Fibroblast of skin of left biceps (primary cell): ENCODE measurements at places on chromosomes 7 and 10.

DNA sequence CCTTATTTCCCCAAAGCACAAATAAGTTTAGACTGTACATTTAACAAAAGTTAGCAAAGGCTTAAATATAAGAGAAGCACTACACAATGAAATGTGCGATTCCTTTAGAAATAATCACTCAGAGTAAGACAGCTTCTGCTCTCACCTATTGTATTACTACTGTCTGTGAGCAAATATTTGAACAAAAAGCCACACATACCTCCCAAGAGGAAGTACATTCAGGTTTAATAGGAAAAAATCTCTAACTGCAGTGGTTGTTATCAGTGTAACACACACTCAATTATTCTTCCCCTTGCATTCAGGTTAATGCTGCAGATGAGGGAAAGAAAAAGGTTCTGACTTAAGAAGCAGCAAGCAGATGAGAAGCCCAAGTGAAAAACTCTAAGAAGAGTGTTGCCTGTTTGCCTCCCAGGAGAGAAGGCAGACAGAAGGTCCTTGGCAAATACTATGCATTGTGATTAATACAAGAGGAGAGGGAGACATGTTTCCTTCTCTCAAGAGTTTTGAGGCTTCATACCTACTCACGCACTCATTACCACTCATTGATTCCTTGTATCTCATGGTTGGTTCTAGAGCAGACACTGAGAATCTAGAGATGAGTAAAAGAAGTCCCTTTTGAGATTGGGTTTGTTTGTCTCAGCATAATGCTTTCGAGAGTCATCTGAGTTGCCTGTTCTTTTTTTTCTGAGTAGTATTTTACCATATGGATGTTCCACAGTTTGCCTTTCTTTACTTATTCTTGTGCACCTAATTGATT, 13.6 kb downstream of the GIMAP4 start:
- DNase-seq, result no peak

- DNase-seq, result no peak
Measured at GRCh38 chr10:14325325-14325955, 5.3 kb downstream of the FRMD4A start.

GRCh38 chr7:47978790-47979144, 648 bp downstream of the HUS1 start:
- DNase-seq, result no peak

DNA sequence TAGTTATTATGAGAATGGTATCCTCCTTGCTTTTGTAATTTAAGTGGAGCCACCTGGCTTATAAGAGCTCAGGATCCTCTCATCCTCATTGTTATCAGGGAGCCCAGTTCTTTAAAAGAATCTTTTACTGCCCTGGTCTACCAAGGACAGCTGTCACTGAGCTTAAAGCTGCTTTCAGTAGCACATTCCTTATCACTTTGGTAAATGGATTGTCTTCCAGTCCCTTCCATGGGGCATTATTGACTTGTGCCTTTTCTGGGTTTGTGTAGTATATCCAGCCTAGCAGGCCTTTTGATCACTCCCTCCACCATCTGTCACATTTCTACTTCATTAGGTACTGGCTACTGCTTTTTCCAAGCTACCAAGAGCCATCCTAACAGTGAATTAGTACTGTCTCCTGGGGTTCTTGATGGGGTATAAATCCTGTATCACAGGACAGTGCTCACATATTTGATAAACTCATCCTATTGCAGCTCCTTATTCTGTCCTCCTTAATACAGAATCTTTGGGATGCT, 208.9 kb downstream of the TMEM26 start:
- DNase-seq, result no peak

- DNase-seq, result no peak
Measured at GRCh38 chr7:130481898-130482297, 10.0 kb upstream of the MEST start.

GRCh38 chr7:26193432-26194207, 6.9 kb downstream of the HNRNPA2B1 start:
- DNase-seq, result no peak

GRCh38 chr7:134660242-134660785, 13.7 kb downstream of the BPGM start:
- DNase-seq, result no peak

DNA sequence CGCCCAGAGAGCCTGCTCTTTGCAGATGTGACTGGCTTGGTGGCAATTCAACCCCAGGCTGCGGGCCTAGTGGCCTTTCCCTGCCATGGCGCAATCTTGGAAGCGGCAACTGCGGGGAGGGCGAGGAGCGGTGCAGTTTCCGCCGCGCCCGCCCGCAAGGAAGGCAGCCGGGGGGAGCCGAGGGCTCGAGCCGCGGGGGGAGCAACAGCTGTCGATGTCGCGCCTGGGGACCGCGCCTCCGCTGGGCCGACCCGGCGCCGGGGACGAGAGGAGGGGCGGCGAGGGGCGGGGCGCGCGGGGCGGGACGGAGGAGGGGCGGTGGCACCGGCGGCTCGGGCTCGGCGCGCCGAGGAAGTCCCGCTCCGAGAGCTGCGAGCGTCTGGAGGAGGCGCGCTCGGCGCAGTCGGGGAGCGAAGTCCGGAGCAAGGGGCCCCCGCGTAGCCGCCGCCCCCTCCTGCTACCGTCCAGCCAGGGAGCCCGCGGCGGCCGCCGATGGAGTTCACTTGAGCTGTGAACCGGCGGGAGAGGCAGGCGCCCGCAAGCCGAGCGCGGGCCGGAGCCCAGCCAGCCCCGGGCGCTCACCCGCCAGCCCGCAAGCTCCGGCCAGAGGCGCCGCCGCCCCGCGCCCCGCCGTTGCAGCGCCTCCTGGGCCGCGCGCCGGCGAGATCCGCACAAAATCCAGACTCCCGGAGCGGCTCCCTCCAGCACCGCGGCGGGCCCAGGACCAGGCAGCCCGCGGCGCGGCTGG, 438.1 kb upstream of the GALNT17 start:
- no peak for DNase-seq

DNA sequence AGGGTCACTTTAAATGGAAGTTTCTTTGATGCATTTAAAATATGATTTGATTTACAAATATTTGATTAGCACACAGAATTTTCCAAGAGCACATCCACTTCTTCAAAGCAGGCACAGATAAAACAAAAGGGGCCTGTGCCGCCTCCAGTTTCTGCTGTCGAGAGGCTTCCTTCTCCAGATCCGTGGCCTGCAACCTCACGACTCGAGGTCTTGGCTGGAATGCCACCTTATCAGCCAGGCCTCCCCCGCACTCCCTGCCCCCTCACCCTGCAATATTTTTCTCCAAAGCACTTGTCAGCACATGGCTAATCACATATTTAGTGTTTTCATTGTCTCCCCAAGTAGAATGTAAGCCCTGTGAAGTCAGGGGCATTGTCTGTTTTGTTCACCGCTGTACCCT, 12.5 kb downstream of the PYROXD2 start:
- DNase-seq, result no peak

DNA sequence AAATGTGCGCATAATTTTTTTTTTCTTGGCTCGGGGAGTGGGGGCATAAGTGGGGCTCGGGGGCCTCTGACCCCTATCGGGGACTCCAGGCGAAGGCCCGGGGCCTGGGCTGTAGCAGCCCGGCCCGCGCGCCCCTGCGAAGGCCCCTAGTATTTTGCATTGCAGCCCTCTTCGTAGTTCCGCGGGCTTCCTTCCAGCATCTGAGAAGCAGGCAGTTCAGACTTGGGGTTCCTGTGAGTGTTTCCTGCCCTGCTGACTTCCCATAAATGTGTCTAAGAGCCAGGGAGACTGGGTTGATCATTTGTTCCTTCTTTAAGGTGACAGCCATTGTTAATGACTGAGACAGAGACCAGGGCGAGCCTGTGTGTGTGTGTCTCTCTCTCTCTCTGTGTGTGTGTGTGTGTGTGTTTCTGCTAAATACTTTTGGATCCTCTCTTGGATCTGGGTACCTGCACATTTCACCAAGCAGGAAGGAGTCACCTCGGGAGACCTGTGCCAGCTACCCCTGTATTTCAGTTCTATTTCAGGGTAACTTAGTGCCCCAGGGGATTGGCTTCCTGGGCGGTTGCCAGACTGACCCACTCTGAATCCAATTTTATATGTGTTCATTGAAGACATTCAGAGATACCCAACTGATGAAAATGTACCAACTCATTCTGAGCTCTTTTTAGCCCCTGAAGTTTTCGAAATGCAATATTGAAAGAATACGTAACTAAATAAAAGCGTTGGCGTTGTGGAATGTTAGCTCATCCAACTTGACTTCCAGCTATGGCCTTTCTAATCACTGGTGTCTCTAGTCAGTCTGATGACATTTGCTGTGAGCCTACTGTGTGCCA, 805 bp downstream of the MSRB2 start:
- DNase-seq, result peak; percentile 33

DNA sequence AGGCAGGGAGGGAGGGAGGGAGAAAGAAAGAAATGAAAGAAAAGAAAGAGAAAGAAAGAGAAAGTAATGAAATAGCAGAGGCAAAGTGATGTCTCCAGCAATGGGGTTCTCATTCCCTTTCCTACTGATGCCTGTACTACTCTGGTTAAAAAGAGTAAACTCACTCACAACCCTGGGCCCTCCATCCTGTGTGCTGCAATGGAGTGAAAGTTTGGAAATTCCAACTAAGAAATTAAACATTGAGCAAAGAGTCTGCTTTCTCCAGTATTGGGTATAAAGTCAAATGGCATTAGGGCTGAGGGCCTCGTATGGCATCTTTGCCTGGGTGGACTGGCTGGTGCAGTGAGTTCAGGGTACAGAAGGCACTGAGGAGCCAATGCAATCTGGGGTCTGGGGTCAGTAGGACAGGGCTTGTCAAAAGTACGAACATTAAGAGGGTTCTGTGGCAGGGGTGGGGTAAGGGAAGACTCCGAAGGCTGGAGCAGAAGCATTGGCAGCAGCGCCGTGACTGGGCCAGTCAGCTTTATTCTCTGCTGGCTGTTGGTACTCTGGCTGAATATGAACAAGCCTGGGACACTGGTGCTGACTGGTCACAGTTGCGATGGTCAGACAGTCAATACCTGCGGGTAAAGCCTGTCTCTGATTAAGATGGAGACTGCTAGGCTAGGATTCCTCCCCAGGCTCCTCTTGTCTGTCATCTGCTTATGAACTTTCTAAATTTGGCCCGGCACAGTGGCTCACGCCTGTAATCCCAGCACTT, 24.1 kb upstream of the TNS3 start:
- no peak for DNase-seq

DNA sequence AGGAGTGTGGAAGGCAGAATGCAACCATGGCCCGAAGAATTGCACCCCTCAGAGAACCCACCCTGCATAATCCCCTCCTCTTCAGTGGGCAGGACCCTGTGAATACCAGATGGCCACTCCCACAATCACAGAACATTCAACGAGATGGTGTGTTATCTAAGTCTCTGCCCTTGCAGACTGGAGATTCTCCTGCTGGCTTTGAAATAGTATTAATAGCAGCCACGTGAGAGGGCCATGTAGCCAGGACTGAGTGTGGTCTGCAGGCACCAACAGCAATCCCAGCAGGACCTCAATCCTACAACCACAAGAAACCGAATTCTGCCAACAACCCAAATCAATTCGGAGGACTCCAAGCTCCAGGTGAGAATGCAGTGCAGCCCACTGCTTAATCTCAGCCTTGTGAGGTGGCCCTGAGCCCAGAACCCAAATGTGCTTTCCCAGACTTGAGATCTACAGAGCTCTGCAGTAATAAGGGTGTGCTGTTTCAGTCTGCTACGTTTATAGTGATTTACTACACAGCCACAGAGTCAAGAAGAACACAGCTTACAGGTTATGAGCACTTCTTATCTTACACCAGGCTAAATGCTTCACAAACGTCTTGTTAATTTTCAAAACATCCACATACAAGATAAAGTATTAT, 72.1 kb downstream of the VOPP1 start:
- no peak for DNase-seq

- DNase-seq, result no peak
Measured at GRCh38 chr7:132519936-132520335, 56.3 kb downstream of the PLXNA4 start.

- no peak for DNase-seq
Measured at GRCh38 chr7:48312151-48312550, 140.9 kb downstream of the ABCA13 start.

GRCh38 chr7:43612599-43613589, 30.0 kb downstream of the STK17A start:
- DNase-seq, result peak; percentile 37

DNA sequence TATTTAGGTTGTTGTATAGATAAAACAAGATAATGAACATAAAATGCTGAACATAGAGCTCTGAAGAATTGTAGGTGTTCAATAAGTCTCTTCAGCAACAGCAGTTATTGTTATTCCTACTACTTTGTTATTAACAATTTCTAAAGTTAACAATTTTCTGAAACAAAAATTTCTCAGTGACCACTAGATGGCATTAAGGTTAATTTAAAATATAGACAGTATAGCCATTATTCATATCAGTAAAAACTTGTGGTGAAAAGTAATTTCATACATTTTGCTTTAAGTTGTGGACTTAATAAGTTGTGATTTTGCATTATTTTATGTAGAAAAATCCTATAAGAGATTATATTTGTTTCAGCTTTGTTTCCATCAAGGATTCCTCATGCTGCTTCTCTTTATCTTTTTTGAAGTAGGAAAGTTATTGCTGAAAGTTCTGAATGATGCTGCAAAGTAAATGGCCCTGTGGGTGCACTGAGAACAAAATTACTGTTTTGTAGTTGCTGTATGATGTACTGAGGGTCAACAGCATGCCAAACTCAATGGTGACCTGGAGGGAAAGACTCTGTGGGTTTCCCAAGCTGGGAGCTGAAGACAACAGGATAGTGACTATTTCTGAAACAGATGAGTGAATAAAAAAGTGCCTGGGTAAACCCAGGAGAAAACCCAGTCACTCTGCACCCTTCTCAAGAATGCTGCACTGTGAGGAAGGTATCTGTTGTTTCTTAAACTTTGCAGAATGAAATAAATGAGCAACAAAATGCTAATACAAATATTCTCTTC, 253.6 kb downstream of the KIF20B start:
- DNase-seq, result no peak

DNA sequence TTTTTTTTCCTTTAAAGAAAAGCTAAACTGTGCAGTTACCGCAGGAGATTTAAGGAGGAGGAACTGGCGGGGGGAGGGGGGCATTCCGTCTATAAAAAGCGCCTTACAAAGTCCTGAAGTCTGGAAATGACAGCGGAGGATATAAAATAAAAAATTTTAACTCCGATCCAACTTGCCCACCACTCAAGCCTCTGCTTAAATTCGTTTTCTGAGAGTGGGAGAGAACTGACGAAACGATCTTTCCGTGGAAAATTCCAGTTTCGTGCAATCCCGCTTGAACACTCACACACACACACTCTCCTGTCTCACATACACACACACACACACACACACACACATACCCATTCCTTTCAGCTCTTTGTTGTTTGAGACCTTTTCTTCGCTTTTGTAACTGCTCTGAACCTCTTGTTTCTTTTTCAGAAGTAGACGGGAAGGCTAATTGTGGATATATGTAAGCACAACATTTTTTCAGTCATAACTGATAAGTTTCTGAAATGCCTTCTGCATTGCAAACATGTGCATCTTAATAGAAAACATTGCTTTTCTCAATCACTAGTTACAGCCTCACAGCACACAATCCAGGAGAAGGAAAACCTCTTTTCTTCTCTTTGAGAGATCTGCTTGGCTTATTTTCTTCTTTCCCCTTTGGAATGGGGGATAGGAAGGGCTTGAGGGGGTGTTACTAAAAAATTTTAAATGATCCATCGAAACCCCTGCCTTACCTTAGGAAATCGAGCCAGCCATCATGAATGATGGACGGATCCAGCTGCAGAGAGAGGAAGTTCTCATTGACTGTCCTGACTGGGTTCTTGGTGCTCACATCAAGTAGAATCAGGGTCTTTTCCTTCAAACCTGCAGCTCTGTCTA, 628 bp downstream of the HPSE2 start:
- no peak for DNase-seq
